ENCODE measurements at places on chromosomes 5 and 9. TPM values are rescaled to one million over a fixed set of nuclear protein-coding genes. Genes with fewer than 3 reads are reported as not detected.

PCDHGB2 gene
- total RNA-seq, result 0.15 TPM

EXOC3 gene
- 33.2 TPM for total RNA-seq

EDIL3 gene
- total RNA-seq, result 0.31 TPM

PGM5 gene
- not detected for total RNA-seq

RAI14 gene
- total RNA-seq, result 79.4 TPM

THG1L gene
- 25.4 TPM for total RNA-seq

CARTPT gene
- not detected for total RNA-seq

PHF24 gene
- 0.09 TPM for total RNA-seq

CSF1R gene
- total RNA-seq, result 0.33 TPM

AFAP1L1 gene
- 8.2 TPM for total RNA-seq

Measured in A549 treated with ZK216348 at 1 μM for 4 hours (cell line).